CD4-positive, alpha-beta T cell treated with Interleukin-10 for 1 hour (primary cell): ENCODE measurements at places on chromosomes 16 and 17.

GRCh38 chr17:78345172-78345571 is 14.7 kb downstream of the SOCS3 start:
- DNase-seq, result no peak

DNA sequence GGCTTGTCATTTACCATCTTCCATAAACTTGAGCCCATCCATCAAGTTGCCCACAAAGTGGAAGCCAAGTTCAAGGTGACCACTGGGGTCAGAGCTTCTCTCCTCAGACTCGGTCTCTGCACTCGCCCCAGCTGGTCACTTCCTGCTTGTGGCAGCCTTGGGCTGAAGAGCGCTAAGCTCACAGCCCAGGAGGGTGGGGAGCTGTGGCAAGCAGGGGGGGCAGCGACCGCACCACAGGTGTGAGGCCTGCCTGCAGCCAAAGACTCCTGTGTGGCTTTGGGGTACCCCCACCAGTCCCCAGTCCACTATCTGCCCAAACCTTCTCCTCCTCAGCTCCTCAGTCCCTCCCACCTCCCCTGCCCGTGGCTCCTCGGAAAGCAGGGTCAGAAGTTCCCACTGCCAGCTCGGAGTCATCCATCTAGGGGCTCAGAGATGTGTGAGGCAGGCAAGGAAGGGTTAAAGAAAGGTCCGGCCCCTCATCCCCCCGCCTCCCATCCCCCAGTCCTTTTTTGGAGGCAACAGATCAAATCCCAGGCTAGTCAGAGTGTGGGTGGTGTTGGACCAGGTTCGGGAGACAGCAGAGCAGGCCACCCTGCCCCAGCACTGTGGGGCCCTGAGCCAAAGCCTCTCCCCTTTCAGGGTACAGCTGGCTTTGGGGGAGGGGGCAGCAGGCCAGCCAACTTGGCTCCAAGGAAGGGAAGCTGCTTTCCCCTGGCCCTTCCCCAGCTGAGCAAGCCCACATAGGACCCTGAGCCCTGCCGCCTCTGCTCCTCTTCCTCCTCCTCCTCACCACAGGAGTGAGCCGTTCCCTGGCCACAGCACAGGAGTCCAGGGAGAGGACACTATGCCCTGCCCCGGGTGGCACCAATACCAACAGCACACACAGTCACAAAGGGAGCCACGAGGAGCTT is 3.2 kb downstream of the CSF3 start:
- no peak for DNase-seq

DNA sequence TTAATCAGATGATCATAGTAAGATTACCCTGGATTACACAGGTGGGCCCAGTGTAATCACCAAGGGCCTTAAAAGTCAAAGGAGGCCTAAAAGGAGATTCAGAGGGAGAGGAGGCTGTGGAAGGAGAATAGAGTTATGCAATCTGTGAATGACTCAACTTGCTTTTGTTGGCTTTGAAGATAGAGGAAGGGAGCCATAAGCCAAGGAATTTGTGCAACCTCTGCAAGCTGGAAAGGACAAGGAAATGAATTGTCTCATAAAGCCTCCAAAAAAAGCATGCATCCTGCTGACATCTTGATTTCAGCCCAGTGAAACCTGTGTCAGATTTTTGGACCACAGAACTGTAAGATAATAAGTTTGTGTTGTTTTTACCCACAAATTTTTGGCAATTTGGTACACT is 109.6 kb downstream of the CNTNAP4 start:
- no peak for DNase-seq

DNA sequence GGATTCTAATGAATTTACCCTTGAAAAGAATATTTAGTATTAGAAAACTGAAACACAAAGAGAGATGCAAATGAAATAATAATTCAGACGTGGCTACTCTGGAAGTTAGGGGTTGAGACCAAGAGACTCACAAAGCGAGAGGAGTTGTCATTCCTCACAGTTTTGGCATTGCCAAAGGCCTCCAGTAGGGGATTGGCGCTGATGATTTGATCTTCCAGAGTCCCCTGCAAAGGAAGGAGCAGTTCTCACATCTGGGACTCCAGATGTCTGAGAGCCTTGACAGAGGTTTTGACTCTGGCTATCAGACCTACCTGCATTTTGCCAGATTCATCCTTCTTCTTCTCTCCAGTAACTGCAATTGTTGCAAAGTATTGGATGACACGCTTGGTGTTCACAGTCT is 6.6 kb downstream of the MYH8 start:
- DNase-seq, result no peak

DNA sequence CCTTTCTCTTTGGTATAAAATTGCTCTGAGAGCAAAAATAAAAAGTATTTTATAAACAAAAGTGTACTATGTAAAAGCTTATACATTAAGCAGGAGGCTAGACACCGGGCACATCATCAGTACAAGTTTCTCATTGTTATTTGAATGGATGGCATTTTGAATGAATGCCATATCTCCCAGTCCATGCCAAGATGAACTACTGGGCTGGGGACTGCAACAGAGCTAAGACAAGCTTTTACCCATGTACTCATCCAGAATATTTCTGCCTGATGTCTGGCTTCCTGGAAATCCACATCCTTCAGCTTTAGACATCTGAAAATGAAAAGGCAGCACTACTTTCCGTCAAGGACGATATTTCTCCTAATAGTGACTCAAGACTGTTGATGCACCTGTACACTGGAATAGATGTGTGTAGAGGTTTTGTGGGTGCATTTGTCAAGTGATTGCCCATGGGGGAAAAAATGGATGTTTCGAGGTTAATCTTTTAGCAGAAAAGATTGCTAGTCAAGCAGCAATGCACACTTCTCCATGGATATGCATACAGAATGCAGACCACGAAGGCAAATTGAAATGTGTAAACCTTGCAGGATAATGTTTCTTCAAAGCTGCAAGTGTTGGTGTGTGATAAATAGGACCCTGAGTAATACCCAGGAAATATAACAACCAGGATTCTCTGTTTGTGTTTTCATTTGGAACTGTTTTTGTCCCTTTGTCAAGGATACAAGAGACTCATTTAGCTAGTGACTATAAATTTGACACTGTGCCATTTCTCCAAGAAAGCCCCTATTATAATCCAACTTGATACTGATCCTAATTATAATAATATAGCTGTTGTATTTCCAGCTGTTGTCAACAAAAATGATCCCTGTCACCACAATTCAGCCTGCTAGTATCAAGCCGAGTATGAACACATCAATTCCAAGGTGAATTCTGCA is 173.8 kb downstream of the CDH8 start:
- no peak for DNase-seq

- no peak for DNase-seq
Measured at GRCh38 chr17:1197379-1197778, 17.6 kb upstream of the ABR start.

DNA sequence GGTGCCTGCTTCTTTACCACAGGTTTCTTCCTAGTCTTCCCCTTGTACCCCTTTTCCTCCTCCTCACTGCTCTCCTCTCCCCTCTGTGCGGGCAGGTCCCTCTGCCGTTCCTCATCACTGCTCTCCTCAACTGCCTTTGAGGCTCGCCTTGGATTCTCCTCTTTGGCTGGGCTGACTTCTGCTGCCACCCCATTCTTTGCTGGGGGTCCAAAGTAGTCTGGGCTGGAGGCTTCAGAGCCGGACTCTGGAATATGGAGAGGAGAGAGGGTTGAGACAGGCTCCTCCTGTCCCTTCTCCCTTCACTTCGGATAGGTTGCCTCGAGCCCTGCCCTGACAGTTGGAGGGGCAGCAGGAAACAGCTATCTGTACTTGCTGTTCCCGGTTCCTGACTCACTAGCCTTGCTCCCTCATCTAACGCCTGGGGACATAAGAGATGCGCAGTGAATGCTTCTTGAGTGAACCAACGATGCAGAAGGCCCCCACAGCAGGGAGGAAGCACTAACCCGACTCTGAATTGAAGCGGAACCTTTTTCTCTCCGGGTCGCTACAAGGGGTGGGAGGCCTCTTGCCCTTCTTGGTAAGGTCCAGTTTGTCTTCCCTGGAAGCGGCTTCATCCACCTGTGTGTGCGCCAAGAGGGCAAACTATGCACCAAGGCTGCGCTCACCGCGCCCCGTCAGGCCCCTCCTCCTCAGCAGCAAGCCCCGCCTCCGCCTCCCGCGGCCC is 655 bp downstream of the HIRIP3 start:
- DNase-seq, result no peak

- DNase-seq, result no peak
Measured at GRCh38 chr17:80270104-80270503, 9.5 kb downstream of the RNF213 start.
